ENCODE measurements at places on chromosomes 4 and X.

DNA sequence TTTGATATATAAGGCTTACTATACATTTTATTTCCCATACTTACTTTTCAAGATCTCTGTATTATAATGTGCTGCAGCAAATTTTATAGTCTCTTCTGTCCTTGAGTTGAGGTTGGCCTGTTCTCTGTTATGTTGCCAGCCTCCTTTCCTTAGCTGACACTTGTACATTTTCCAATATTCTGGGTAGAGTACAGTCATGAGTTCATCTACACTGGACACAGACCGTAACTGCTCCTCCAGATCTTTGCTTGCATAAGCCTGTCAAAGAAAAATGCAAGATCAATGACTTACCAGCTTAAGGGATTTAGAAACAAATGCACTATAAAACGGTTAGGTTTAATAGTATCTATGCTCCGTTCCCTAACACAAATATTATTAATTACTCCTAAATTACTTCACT, 63.2 kb downstream of the VEGFC start:
- no peak for DNase-seq

DNA sequence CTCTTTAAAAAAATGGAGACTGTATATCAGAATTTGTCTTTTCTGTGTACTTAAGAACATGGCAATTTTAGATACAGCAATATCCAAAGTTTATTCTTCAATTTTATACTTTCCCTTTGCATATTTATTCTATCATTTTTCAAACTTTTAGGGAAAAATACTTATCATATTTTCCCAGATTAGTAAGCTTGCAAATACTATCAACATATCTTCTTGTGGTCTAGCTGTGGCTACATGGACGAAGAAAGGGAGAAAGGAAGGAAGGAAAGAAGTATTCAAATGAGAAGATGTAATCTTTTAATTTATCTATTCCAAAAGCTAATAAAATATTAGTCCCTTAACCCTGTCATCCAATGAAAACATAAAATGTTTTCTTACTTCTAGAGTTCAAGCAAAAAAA, 797.8 kb upstream of the GALNTL6 start:
- DNase-seq = no peak

- no peak for DNase-seq
Measured at GRCh38 chr4:175369087-175369486, 443.0 kb downstream of the GPM6A start.

DNA sequence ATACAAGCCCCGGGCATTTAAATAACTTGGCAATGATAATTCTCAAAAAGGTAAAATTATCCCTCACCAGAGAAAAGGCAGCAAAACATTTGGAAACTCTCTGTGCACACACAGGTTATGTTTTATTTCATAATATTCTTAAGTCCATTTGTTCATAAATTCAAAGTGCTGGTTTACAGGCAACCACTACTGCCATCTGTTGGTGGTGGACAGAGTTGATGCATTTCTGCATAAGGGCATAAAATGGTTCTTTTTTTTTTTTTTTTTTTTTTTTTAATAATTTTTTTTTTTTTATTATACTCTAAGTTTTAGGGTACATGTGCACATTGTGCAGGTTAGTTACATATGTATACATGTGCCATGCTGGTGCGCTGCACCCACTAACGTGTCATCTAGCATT, 31.5 kb upstream of the IL21 start:
- DNase-seq = peak; percentile 24

- DNase-seq = peak; percentile 18
Measured at GRCh38 chrX:50691820-50692219, 122.2 kb downstream of the SHROOM4 start.

DNA sequence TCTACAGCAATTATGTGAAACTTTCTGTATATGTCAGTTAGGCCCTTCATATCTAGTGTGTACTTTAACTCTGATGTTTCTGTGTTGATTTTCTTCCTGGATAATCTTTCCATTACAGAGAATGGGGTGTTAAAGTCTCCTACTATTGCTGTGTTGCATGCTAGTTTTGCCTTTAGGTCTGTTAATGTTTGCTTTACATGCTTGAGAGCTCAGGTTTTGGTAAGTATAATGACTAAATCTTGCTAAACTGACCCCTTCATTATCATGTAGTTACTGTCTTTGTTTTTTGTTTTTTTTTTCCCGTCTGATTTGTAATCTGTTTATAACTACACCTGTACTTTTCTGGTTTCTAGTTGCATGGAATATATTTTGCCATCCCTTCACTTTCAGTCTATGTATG, 63.6 kb upstream of the UGT2B15 start:
- no peak for DNase-seq

GRCh38 chr4:154560824-154561231, 2.0 kb upstream of the FGB start:
- DNase-seq = no peak

GRCh38 chr4:72919937-72920336, 149.6 kb downstream of the COX18 start:
- DNase-seq = no peak

Data from BE2C (cell line).